CD4-positive, alpha-beta T cell treated with Interleukin-15 for 4 hours (primary cell): ENCODE measurements at places on chromosomes 2 and 18.

DNA sequence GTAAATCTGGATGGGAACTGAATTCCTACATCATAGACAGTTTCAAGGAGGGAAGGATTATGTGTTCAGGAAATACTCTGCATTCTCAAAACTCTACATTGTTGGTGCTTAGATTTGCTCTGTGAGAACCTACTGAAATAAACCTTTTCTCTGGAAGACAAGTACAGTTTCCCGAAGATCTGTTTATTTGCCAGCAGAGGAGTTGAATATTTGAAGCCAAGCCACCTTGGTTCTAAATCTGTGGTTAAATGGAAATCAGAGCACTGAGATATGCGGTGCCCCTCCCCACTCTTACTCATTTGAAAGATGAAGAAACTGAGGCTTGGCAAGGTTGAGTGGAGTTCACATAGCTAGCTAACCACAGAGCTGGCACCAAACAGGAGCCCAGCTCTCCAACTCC, 146.3 kb upstream of the CTAGE1 start:
- DNase-seq: no peak

DNA sequence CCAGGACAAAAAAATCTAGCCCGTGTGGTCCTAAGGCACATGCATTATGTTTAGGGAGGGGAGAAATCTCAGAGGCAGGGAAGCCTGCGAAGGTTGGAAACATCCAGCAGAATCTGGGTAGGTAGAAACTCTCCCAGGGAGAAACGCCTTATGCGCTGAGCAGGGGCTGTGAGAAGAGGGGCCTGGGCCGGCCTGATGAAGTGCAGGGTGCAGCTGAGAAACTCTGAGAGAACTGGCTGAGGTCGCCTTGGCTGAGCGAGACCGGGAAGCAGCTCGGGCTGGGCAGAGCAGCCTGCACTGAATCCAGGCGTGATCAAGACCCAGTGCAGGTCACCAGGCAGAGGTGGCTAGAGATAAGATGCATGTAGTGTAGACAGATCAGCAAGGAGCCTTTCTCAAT, 15.1 kb downstream of the CHMP1B start:
- no peak for DNase-seq

DNA sequence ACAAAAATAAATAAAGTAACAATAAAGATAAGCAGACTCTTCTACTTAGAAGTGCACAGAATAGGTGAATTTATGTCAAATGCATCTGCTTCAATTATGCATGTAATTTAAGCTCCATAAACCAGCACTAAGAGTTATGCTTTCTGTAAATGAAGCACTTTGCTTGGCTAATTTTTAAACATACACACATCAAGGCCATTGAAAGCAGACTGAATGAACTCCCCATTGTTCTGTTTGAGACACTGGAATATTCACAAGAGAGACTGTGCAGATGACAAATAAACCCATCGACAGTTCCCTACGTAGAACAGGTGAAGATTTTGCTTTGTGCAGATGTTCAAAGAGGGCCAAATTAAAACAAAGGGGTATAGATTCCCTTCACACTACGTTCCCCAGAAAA, 133.4 kb downstream of the PID1 start:
- no peak for DNase-seq

DNA sequence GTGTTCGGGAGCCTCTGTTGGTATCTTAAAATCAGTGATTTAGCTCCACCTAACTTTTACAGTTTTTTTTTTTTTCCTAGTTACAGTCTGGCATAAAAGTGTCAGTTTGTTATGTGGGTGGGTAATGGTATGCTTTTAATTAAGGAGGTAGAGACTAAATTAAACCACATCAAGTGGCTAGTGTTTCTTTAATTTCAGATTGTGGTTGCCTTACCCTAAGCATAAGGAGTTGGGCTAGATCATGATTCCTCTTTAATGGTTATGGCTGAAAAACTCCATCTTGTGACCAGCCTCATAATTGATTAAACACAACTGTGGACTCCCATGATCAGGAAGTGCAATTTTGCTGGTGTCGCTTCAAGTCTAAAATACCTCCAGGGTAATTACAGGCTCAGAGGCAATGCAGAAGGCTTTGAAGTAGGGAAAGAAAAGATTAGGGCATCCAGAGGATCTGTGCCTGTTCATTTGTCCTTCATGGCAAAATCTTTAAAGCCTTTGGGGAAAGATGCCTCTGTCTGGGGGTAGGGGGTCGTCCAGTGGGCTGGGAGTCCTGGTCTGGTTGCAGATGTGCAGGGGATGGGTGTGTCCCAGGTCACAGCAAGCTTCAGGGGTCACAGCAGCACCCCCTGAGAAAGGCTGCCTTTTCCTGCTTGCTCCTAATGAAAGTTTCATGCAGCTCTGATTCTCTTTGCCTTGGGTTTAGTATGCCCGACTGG, 579.2 kb downstream of the BCL11A start:
- no peak for DNase-seq

- no peak for DNase-seq
Measured at GRCh38 chr2:143696651-143697050, 567.4 kb downstream of the ARHGAP15 start.

DNA sequence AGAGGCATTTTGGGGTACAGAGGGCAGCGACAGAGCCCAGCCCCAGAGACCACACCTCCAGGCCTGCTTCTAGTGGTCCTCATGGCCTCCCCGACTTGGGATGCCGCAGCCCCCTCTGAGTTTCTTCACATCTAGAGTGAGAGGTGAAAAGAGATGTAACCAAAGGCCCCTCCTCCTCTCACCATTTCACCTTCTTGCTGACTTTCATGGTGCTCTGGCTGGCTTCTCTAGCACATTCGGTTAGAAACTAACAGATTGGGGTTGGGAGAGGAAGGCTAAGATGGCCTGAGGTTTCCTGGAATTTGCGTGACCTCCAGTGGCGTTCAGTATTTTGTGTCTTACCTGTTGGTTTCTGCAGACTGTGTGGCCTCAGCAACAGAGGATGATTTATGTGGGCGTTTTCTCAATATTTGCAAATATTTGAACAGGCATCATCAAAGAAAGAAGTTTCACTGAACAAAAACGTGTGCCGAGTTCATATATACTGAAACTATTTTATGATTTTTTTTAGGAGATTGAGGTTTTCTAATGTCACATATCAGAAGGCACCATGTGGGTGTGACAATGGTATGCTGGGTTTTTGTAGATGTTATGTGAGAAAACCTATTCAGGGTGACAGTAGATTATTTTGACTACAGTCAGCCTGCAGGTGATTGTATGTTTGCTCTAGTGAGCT, 69.9 kb upstream of the BCL2L11 start:
- no peak for DNase-seq

- DNase-seq: peak; percentile 81
Measured at GRCh38 chr2:96344011-96344410, 8.4 kb downstream of the NCAPH start.

DNA sequence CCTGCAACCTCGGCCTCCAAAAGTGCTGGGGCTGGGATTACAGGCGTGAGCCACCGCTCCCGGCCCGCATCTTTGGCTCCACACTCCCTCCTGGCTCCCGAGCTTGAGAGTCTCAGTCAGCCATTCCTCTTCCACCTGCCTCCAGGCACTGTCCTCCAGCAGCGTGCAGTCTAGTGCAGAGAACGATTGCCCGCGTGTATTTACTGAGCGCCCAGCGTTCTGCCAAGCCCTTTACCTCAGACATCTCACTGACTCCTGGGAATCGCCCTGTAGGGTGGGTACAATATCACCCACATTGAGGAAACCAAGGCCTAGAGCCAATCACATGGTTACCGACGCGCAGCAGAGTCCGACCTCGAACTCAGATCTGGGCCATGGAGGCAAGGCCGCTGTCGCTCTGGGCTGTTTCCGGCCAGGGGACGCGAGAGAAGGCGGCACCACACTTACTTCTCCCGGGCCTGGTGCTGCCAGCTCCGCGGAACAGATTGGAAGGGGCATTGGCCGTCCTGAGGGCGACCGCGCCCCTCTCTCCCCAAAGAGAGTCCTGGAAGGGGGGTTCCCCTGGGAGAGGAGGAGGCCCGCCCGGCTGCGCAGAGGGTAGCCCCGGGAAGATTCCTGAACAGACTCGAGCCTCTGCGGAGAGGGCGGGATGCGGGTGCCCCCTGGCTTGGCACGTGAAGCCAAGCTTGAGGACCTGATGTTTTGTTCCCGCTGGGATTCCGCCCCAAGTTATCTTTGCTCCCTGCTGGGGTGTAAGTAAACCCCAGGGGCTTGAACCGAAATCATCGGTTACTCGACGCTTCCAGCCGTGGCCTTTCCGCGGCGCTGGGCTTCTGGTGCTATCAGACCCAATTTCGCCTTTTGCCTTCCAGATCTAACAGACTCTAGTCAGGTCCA, 5.2 kb upstream of the DLX2 start:
- no peak for DNase-seq

DNA sequence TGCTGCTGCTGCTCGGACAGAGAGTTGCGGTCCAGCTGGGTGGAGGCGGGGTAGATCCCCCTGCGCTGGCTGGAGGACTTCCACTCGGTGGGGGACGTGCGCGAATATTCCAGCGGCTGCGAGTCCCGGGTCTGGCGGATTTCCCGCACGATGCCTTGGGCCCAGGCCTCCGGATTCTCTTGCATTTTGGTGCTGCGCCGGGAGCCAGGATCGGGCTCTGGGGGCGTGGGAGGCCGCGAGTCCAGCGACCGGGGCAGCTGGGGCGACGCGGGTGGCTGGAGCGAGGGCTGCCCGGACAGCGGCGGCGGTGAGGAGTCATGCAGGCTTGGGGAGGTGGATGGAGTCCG, 4.8 kb downstream of the NT5C1B start:
- DNase-seq: no peak

GRCh38 chr18:65257149-65257548, 493.7 kb upstream of the CDH7 start:
- DNase-seq: no peak

GRCh38 chr2:15984368-15985255, 44.3 kb downstream of the MYCN start:
- DNase-seq: no peak

DNA sequence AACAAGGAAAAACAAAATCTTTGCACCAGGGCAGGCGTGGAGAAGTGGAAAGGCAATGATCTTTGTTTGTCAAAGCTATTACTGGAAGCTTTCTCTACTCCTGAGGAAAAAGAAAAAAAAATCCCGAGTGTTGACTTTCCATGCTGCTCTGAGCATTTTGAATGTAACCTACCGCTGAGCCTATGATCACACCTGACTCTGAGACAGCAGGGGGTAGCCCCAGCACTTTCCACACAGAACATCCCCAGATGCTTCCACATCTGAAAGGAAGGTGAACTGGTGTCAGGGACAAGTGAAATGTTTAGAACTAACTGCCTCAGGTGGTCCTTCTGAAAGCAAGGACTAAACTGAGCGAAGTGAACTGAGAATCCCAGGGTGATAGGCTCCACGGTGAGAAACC, 1315.1 kb upstream of the DDX18 start:
- no peak for DNase-seq

GRCh38 chr18:459814-460593, 40.5 kb downstream of the COLEC12 start:
- no peak for DNase-seq

GRCh38 chr2:112588611-112589045, 4.2 kb downstream of the CHCHD5 start:
- no peak for DNase-seq

DNA sequence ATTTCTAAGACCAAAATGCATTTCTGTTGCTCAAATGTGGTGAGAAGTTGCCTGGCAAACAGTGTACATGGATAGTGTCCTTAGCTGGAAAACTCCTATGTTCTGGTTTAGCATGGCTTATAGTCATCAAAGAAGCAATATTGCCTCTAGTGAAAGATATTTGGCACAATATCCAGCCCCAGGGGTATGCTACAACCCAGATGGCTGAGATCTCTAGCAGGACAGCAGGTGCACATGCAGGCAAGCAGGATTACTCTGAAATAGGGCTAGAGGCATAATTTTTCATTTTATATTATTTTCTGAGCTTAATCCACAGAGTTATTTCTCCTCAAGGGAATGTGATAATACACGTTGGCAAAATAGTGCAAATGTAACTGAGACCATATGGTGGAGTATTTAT, 34.0 kb downstream of the CCDC195 start:
- DNase-seq: no peak

- DNase-seq: no peak
Measured at GRCh38 chr18:69789794-69790193, 157.9 kb downstream of the CD226 start.

DNA sequence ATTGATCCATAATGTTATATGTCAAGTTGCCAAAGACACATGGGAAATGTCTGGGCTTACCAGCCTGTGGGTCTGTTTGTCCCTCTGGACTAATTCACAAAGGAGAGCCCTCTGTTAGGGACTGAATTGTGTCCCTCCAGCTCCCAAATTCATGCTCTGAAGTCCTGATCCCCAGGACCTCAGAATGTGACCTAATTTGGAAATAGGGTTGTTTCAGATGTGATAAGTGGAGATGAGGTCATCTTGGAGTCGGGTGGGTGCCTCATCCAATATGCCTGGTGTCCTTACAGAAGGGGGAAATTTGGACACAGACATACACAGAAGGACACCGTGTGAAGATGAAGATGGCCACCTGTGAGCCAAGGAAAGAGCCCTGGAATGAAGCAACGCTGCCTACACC, 41.4 kb upstream of the ROCK2 start:
- no peak for DNase-seq

DNA sequence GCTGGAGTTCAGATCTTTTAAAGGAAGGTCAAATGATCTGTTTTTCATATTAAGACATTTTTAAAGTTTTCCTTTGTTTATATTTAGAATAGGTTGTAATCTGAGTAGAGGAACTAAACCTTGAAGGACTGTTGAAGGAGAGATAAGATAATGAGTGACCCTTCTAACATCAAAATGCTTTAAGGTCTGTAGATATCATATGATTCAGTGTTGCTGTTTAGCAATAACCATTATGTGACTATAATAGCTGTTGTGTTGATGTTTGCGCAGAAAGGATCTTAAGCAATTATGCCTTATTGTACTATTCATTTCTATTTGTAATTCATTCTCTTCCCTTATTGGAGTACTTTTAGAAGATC, 60.0 kb downstream of the SLC16A14 start:
- DNase-seq: no peak
